ENCODE measurements at places on chromosomes 7 and 10.

GRCh38 chr10:119777686-119778085, 51.8 kb downstream of the INPP5F start:
- DNase-seq, result no peak

GRCh38 chr10:94108200-94108599, 114.5 kb downstream of the PLCE1 start:
- no peak for DNase-seq

- no peak for DNase-seq
Observed at GRCh38 chr10:28686835-28687682, 9.7 kb downstream of the BAMBI start.

DNA sequence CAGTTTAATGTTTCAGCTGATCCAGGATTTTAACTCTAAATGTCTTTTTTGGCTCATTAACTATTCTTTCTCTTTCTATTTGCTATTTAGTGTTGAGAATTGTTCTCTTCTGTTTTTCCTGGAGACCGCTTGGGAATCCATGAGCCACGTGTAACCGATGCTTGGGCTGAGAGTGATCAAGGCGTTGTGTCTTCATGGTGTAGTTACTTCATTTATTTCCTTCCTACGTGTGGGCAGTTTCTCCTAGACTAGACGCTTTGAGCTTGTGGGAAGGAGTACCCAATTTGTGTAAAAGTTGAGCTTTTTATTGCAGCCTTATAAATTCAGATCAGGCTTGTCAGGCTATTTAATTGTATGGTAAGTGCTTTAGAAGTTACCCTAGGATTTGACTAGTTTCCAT, 2.9 kb downstream of the EIF3B start:
- no peak for DNase-seq

- no peak for DNase-seq
Observed at GRCh38 chr7:155961241-155962190, 149.3 kb upstream of the SHH start.

- DNase-seq, result no peak
Observed at GRCh38 chr7:88132725-88133124, 87.1 kb downstream of the SRI start.

- DNase-seq, result no peak
Observed at GRCh38 chr7:120992965-120993494, 4.5 kb downstream of the CPED1 start.

- DNase-seq, result no peak
Observed at GRCh38 chr7:133871757-133872156, 255.4 kb upstream of the LRGUK start.

GRCh38 chr7:148380596-148381419, 209.8 kb upstream of the C7orf33 start:
- DNase-seq, result no peak

All from substantia nigra (tissue), 51 donors.